H54 (cell line): ENCODE measurements at places on chromosomes 7 and 10.

DNA sequence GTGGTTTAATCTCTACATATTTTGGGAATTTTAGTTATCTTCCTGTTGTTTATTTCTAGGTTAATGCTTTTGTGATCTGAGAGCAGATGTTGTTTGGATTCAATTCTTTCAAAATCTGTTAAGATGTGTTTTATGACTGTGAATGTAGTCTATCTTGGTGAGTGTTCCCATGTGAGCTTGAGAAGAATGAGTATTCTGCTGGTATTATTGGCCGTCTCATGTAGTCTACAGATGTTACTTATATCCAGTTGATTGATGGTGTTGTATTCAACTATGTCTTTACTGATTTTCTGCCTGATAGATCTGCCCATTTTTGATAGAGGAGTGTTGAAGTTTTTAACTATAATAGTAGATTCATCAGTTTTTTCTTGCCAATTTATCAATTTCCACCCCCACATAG, 141.4 kb upstream of the FOXP2 start:
- DNase-seq = no peak

DNA sequence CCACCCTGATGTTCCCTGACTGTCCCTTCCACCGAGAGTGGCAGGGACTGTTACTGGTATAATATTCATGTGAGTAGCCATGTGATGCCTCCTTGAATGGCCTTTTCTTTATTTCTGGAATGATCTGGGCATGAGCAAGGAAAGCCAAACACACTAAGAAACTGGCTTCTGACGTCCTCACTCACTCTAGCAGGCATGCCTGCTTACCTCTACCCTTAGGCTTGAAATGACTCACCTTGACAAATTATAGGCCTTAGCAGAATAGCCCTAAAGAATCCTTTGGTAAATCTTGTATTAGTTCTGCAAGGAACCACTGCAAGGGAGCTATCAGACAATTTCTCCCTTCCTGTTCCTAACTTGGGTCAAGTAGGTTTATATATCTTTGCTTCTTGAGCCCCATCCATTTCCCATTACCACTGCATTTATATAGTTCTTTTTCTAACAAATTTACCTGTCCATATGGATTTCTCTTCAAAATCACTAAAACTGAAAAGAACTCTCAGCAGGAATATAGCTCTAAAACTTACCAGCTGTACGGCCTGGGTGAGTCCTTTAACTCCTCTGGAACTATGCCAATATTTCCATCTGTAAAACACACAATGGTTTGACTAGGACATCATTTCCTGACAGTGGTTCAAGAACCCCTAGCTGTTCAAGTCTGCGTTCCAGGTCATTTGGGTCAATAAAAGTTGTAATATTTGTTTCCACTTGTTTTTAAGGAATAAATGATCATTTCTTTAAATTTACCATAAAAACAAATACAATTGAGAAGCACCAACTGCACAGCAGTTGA, 13.0 kb upstream of the NDUFA5 start:
- DNase-seq = no peak

- no peak for DNase-seq
Observed at GRCh38 chr10:104084482-104085142, 1.1 kb downstream of the COL17A1 start.

DNA sequence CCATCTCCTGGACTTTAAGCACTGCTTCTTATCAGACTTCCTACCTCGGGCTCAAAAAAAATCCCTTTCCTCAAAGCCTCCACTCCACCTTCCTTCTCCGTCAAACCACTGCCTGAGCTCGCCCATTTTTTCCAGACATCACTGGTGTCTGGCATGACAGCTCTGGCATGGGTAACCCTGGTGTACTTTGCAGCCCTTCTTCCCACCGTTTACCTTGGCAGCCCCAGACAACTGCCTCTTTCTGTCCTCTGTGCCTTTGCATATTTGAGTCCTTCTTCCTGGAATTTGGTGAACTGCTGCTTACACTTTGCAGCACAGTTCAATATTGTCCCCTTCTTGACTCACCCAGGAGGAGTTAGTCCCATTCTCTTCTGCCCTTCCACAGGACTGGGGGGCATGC, 144.6 kb upstream of the TBX20 start:
- no peak for DNase-seq

- DNase-seq = no peak
Observed at GRCh38 chr7:70588191-70588921, 543.6 kb upstream of the GALNT17 start.

- DNase-seq = no peak
Observed at GRCh38 chr7:119936836-119937235, 336.1 kb upstream of the KCND2 start.

DNA sequence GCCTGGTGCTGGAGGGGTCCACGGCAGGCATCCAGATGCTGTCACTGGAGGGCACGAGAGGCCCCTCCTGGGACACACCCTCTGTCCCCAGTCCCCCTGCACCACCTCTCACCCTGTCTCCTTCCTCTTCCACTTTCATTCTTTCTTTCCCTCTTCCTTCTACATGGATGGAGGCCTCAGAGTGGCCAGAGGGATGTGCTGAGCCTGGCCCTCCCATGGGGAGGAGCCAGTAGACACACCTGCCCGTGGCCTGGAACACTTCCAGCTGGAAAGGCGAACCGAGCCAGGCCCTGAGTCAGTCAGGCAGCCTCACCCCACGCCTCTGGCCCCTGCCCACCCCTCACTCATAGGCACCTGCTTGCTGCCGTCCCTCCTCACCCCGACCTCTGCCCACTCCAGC, 55.9 kb upstream of the MXI1 start:
- DNase-seq = no peak

GRCh38 chr7:73705551-73705920, 13.9 kb downstream of the STX1A start:
- no peak for DNase-seq

DNA sequence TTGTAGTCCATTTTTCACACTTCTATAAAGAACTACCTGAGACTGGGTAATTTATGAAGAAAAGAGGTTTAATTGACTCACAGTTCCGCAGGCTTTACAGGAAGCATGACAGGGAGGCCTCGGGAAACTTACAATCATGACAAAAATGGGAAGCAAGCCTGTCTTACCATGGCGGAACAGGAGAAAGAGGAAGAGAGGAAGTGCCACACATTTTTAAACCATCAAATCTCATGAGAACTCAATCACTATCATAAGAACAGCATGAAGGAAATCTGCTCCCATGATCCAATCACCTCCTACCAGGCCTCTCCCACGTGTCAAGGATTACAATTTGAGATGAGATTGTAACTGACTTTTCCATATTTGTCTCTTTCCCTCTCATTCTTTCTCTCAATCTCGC, 9.3 kb upstream of the PNPLA8 start:
- no peak for DNase-seq

DNA sequence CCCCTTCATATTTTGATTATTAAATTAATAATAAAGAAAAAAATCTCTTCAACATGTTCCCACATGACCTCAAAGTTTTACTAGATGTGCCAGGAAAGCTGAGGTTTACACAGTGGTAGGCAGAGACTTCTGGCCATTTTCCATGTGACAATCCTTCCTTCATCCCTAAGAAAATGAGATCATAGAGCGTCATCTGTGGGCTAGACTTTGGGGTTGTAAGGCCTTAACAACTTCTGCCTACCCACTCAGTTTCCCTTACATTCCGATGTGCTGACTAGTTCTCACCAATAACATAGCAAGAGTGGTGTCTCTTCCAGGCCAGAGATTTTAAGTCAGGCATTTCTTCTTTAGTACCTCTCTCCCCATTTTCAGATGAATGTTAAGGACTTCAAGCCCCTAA, 171.1 kb upstream of the PHF14 start:
- peak; percentile 60 for DNase-seq

DNA sequence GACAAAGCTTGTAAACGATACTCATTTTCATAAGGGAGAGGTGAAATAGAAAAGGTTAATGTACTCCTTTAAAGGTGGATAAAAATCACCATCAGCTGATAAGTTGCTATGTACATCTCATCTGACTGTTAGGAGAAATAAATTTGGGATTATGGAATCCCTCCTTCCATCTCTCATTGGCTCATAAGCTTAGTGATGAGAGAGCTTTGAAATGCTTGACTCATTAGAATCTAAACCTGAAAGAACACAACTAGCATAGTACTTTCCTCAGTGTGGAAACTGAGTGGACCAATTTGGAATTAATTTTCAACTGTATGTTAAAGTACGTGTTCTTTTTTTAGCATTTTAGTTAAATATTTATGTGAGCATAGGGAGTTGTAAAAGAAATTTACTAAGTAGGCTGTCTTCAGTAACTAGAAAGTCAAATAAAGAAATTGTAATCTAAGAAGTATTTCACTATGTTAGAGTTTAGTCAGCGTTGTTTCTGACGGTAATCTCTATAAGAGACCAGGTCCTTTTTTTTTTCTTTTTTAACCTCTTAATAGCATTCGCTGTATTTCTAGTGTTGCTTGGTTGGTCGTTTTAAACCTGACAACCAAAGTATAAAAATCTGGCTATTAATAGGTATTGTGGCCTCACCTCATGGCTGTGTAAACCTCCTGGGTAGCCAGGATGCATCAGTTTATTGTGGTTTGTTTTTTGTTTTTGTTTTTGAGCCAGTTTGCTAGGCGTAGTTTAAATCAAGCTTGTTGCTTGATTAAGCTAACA, 34.4 kb downstream of the FHIP2A start:
- no peak for DNase-seq

- DNase-seq = no peak
Observed at GRCh38 chr10:34801097-34801733, 13.9 kb downstream of the PARD3 start.

DNA sequence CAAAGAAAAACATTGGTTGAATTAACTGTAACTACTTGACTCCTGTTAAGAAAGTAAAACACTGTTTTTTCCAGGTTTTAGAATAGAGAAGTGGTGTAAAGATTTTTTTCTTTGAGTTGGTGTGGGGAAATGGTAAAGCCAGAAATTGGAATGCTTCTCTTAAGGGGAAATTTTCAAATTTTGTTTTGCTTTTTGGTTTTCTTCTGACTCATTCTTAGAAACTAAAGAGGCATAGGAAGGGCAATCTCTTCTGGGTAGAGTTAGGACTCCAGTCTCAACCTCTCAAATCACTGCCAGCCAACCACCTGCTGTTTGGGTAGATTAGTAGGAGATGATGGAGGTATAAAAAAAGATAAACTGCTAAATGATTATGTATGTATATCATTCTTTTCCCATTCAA, 47.7 kb upstream of the STRIP2 start:
- DNase-seq = no peak

DNA sequence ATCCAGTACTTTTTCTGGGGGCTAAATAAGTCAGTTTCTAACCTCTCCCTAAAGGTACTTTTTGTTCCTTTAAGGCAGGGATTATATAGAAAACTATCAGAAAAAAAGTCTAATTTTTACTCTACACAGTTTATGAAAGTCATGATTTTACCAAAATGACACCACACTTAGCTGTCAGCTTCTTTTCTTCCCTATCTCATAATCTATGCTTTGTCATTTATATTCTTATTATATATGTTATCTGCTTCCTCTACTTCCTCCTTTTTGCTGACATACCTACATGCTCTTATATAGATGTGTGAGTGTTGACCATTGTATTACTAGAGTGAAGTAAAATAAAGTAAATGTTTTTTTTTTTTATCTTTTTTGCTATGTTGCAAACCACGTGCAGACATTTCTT, 203.9 kb upstream of the CHRM2 start:
- no peak for DNase-seq

- DNase-seq = no peak
Observed at GRCh38 chr10:123936426-123936825, 44.8 kb upstream of the CPXM2 start.

DNA sequence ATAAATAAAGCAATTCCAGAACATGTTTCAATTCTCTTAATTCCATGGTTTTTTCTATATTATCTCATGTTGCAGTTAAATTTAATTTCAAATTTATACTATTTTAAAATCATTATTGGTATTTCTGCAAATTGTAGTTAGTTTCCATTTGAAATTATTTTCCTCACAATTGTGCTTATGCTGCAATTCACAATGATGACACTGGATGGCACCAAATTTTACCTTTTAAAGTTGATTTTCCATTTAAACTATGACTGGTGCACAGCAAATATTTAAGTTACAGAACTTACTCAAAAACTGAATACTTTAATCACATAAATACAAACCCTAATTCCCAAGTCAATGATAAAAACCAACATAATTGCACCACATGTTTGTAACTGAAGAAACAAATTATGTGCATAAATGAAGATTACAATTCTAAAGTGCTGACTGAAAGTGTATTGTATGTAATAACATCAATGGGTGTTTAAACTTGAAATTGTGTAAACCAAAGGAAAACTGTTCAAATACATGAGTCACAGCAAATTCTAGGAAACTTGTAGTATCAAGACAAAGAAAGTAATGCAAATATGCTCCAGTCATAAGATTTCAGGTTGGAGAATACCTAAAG, 75.3 kb upstream of the AASS start:
- no peak for DNase-seq

GRCh38 chr7:6705959-6706665, 635 bp downstream of the ZNF12 start:
- peak; percentile 32 for DNase-seq

GRCh38 chr7:40175725-40176510, 41.1 kb downstream of the SUGCT start:
- DNase-seq = peak; percentile 68

DNA sequence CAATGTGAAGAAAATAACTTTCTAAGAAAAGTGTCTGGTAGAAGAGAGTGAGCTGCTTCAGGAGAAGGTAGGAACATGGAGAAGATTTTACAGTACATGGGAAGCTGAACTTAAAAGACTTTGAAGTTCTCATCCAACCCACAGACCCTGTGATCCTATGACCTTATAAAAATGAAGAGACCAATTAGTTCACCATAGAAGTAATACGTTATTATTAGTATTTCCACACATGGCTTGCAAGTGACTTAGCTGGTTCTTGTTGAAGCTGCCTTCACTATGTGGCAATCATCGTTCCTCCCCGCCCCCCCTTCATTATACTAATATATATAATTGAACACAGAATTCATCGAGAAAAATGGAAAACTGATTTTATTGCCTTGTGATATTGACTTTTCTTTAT, 129.1 kb downstream of the SND1 start:
- no peak for DNase-seq

GRCh38 chr10:22719406-22720042, 5.1 kb upstream of the PIP4K2A start:
- DNase-seq = no peak

- DNase-seq = no peak
Observed at GRCh38 chr7:107007007-107007891, 37.3 kb upstream of the PRKAR2B start.

DNA sequence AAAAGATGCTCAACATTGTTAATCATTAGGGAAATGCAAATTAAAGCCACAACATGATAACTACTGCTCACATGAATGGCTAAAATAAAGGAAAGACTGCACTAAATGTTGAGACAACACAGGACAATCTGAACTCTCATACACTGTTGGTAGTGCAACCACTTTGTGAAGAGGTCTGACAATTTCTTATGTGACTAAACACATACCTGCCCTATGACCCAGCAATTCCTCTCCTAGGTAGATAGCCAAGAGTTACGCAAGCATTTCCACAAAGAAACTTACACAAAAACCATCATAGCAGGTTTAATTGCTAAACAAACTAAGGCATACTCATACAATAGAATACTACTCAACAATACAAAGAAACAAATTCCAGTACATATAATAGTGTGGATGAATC, 41.8 kb upstream of the HERPUD2 start:
- DNase-seq = no peak
